ENCODE measurements at places on chromosomes 7 and 10. TPM values are rescaled to one million over a fixed set of nuclear protein-coding genes. Genes with fewer than 3 reads are reported as not detected.

The GALNT17 gene
- not detected for total RNA-seq

The PGAM2 gene
- total RNA-seq: 1.1 TPM

The IKZF1 gene
- total RNA-seq: 376 TPM

The DKK1 gene
- total RNA-seq: not detected
